GM10248 (cell line): ENCODE measurements at places on chromosomes 12 and 14.

DNA sequence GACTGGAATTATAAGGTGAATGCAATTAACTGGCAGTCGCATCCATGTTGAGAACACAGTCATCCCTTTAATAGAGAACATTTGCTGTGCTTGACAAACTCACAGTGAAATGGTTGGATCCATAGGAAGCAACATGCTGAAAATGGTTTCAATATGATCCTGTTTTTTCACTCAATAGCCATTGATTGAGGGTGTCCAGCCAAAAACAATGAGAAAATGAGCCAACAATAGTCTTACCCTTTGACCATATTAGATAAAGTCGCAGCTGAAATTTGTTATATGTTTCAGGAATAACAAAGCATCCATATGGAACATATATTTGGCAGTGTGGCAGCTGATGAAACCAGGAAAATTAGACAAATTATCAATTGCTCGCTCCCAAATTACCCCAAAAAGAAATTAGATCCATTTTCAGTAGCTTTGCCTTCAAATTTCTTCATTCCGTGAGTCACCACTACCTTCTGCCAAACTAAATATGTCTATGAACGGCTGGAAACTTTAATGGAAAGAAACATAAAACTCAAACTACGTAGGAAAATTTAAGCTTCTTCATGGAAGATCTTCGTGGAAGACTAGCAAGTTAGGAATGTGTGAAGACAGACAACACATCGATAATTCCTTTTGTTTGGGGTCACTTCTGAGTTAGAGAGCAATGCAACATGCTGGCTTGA, 17.4 kb downstream of the IGF1 start:
- no peak for DNase-seq

DNA sequence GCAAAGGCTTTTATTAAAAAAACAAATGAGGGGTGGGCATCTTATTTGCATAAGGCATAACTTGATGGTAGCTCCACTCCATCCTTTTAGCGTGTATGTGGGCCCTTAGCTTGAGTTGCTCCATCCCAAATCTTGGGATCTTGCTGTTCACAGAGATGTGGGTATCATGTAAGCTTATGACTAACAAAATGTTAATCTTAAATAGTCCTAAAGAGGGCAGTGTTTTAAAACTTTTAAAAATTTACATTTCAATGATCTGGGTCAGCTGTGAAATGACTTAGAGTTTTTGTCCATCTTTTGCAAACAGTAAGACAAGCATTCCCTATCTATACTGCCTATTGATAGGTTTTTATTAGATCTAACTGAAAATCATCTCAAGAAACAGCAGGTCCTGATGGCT, 86.0 kb downstream of the SLCO1A2 start:
- no peak for DNase-seq

GRCh38 chr12:124774462-124775167, 89.0 kb downstream of the SCARB1 start:
- DNase-seq: peak; percentile 74

- no peak for DNase-seq
These were observed 389.3 kb downstream of the BMP4 start for GRCh38 chr14:53567236-53567780.

- no peak for DNase-seq
These were observed 303 bp downstream of the PUS7L start for GRCh38 chr12:43758247-43758727.

DNA sequence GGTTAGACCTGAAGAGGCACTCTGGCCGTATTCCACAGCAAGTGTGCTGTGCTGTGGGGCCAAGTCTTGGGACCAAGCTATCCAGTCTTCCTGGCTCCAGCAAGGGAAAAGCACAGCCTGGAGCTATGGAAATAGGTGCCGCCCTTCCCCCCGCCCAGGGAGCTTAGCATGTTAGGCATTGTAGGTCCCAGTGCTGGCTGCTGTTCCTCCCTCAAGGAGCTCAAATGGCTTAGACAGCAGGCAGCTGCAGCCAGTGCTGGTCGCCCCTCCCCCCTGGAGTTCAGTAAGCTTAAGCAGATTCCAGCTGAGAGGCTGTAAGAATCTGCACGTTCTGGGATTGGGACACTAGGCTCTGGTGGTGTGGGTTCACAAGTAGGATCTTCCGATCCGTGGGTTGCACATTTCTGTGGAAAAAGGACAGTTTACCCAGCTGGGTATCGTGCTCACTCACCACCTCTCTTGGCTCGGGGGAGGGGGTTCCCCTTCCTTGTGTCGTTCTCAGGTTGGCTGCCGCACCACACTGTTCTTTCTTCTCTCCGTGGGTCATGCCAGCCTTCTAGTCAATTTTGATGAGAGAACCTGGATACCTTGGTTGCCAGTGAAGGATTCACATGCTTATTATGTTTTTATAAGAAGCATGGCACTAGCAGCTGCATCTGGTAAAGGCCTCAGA, 127.3 kb downstream of the CNTN1 start:
- DNase-seq: no peak

GRCh38 chr14:101118746-101119591, 215.4 kb upstream of the RTL1 start:
- no peak for DNase-seq

DNA sequence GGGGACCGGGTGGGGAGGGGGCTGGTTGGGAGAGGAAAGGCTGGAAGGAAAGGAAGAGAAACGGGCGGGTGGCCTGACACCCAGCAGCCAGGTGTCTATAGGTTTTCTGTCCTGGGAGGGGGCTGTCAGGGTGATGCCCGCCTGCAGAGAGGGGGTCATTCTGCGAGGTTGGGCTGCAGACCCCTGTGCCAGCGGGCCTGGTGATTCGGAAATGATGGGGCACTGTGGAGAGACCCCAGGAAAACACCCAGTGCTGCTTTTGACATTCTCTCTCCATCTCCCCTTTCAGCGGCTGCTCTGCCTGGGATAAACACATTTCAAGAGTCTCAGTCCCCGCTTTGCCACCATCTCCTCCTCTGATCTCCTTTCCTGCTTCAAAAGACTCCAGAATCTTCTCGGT, 168.5 kb upstream of the RTL1 start:
- no peak for DNase-seq

GRCh38 chr12:44357494-44357893, 518.6 kb downstream of the NELL2 start:
- DNase-seq: no peak

- no peak for DNase-seq
These were observed 22.8 kb upstream of the ANO2 start for GRCh38 chr12:5967645-5968415.

DNA sequence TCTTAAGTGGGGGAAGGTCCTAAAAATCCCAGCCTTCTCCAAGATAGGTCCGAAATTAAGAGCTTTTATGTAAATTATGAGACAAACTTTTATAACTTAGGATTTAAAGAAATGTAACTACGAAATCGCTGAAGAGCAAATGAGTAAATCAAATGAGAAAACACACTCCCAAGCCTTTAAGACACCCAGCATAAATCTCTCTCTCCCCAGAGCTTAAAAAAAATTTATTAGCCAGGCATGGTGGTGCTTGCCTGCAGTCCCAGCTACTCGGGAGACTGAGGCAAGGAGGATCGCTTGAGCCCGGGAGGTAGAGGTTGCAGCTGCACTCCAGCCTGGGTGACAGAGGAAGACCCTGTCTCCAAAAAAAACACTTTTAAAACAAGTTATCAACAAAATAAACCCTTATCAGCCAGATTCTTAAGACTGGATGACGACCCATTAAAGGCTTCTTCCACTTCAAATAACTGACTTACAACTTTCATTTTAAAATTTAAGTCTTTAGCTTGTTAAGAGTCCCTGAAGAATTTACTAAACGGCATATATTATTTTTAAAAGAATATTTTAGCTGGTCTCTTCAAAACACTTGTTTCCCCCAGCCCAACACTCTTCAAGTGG, 3.2 kb downstream of the PTGES3 start:
- DNase-seq: no peak

- DNase-seq: no peak
These were observed 93.8 kb downstream of the GALC start for GRCh38 chr14:87899228-87899627.

- DNase-seq: no peak
These were observed 202.5 kb upstream of the LRIG3 start for GRCh38 chr12:59122784-59123183.

DNA sequence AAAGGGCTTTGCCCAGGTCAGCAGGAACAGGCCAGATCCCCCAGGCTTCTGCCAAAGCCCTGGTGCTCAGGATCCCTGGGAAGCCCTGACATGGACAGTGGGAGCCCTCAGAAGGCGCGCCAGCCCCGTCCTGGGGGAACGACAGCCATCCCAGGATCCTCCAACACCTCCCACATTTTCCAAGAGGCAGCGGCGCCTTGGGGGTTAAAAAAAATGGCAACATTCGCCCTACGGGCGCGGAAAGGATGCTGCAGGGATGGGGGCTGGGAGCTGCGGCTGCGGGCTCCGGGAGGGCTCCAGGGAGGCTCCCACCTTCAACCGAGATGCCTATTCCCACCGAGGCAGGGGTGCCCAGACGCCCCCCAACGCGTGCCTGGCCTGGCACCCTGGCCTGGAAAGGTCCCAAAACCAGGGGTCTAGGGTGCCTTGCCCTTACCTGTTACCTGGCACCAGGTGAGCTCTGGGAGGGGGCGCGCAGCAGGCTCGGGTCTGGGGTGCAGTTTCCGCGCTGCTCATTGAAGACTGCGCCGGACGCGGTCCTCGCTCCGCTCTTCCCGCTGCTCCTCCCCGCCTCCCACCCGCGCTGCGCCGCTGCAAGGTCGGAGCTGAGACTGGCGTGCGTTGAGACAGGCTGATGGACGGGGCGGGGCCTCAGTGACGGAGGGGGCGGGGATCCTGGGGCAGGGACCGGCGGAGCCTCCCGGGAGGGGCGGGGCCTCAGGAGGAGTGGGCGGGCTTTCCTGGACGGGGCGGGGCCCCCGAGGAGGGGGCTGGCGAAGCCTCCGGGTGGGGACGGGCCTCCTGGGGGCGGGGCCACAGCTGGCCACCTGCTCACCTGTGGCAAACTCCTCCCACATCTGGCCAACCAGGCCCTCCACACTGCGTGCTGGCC, at the start of gene ABCB9:
Gene ABCB9, minus strand, starts transcription at position 613 of the 892 bp plus-strand sequence. CDS start 6,228 bp downstream, outside the sequence.
- peak; percentile 98 for DNase-seq

- no peak for DNase-seq
These were observed 4.3 kb upstream of the RAD52 start for GRCh38 chr12:953776-954175.

GRCh38 chr12:78916845-78917480, 52.4 kb downstream of the SYT1 start:
- DNase-seq: no peak

DNA sequence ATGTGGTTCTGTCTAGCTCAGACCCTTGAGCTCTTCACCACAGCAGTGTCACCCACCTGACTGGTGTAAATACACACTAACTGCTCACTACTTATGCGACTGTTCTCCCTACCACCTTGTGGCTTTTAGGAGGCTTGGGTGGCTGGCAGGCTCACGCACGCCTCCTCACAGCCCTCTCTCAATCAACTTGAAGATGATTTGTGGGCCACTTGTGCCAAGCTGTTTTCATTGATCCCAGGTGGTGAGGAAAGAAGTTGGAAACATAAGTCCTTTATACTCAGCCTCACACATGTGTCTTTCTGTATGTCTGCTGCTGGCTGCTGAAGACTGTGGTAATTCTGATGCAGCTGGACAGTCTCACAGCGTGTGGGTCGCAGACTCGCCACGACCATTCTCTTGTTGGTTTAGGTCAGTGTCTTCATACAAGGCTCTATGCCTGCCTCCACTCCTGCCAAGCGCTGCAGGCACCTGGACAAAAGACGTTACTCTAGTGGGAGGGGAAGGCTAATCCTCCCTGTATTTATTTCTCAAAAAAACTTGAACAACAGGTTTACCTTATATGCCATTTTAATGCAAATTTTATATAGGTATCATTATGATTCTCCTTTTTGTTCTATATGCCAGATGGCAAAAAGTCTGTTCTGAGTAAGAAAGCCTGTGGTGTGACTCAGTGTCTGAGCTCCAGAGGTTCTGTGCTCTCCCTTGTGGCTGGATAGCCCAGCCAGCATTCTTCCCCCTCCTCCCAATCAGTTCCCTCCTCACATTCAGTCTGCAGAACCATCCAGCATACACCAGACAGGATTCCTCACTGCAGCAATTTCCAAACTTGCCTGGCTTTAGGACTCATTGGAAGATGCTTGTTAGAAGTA, 115.6 kb downstream of the DIP2B start:
- no peak for DNase-seq

DNA sequence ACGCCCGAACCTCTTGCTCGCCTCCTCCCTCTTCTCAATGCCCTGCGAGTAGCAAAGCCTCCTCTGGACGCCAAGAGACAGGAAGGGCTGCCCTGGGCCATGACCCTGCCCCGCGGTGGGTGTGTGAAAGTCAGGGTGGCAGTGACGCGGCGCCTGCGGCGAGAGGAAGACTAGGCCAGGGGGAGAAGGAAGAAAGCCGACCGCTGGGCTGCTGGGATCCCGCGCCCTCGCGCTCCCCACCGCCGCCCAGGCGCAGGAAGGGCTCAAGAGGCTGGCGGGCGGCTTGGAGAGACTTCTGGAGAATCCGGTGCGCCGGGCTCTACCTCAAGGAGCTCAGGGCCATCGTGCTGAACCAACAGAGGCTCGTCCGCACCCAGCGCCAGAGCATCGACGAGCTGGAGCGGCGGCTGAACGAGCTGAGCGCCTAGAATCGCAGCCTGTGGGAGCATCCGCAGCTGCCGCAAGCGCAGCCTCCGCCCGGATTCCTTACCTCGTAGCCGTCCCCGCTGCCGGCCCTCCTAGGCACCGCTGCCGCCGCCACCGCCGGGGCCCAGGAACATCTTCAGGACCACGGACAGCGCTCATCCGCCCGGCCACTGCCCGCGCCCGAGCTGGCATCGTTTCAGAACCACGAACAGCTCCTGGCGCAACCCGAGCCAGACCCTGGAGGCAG, 105.0 kb upstream of the PRB2 start:
- DNase-seq: peak; percentile 66

GRCh38 chr14:75449696-75450095, 21.9 kb downstream of the JDP2 start:
- DNase-seq: no peak

DNA sequence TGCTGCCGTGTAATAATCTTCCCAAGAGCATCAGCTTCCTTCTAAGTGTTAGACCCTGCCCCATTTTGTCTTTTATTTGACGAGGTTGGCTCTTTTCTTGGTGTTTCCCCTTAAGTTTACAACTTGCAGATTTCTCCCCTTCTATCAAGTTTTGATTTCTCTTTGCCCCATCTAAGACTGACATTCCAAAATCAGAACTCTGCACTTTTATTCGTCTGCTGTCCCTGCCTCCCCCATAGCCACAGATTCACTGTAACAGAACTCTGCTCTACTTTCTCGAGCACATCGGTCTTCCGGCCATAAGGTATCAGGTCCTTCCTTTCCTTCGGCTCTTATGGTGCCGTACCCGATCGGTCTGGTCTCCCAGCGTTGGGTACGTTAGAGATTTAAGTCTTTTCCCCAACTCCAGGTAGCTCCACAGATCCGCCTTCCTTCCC, 563 bp downstream of the DCP1B start:
- DNase-seq: no peak

DNA sequence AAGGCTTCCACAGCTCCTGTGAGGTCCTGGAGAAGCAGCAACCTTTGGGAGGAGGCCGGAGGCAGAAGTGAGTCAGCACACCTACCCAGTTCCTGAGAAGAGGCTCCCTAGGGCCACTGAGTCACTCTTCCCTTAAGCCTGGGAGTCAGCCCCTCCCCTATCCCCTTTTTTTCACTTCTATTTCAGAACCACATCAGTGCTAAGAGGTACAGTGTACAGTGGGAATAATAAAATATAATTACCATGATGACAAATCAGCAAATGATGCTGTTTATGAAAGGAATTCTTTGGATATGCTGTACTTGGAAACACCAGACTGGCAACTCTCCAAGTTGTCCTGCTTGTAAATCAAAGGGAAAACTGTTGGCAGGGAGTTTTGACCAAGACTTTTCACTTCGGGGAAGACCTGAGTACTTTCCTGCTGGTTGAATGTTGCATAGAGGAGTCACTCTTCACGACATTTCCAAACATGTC, 7.8 kb upstream of the TBPL2 start:
- DNase-seq: no peak
